ENCODE measurements at places on chromosomes 7 and 10. TPM values are rescaled to one million over a fixed set of nuclear protein-coding genes. Genes with fewer than 3 reads are reported as not detected.
A peak's percentile ranks its signal among the peaks of the same experiment; 100 is the strongest.

DNA sequence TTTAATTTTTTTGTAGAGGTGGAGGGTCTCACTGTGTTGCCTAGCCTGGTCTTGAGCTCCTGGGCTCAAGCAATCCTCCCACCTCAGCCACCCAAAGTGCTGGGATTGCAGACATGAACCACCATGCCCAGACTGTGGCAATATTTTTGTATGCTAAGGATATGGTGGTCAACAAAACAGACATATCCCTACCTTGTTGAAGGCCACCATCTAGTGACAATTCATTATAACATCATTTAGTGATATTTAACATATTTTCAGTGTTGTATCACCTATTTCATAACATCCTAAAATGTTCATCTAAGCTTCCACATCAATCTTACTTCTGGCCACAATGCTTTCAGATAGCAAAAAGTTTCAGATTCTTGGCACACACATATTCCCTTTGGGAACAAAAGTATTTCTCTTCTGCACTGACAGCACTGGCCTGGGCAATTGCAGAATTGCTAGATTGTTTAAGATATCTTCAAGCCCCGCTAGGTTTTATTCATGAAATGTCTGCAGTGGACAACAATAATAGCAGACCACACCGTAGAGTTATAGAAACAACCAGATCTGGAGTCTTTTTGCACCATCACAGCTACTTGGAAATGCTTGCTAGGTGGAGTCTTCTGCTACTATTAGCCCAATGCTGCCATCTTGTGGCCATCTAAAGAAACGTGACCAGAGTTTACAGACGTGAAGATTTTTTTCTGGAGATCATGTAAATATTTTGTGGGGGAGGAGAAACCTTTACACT, 58.4 kb downstream of the DNAJC12 start:
- H3K4me3 ChIP-seq: no peak overlapping the region
- peak; percentile 90 for DNase-seq
- no peaks in the 10 kb centered on the region for H3K36me3 ChIP-seq
- H3K27ac ChIP-seq: no peak overlapping the region
- no peaks in the 10 kb centered on the region for H3K4me1 ChIP-seq
- H3K27me3 ChIP-seq: no peaks in the 10 kb centered on the region

- H3K4me1 ChIP-seq: no peaks in the 10 kb centered on the region
- H3K27ac ChIP-seq: no peak overlapping the region
- H3K4me3 ChIP-seq: no peak overlapping the region
- no peaks in the 10 kb centered on the region for H3K27me3 ChIP-seq
- no peaks in the 10 kb centered on the region for H3K36me3 ChIP-seq
Measured at GRCh38 chr10:33556103-33556502, 221.6 kb upstream of the NRP1 start.

LRRC4 gene
- 15.1 TPM for total RNA-seq

GRCh38 chr10:110989016-110989415, 69.6 kb downstream of the SHOC2 start:
- no peak overlapping the region for H3K4me3 ChIP-seq
- no peak overlapping the region for H3K27ac ChIP-seq
- no peak for DNase-seq
- no peaks in the 10 kb centered on the region for H3K27me3 ChIP-seq
- H3K4me1 ChIP-seq: no peaks in the 10 kb centered on the region

PANK1 gene
- 51.0 TPM for total RNA-seq

DNA sequence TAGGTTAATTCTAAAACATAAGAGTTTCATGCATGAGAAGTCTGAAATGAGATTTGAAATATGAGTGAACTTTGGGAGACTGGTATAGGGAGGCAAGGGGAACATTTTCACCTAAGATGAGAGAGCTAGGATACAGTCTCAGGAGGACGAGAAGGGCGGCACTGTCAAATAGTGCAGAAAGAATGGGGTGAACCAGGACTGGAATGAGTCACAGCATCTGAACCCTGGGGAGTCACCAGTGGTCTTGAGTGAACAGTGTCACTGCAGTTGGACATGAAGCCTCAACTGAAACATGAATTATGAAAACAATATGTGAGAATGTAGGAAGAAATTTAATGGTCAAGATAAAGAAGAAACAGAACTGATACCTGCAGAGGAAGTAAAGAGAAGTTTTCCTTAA, 33.8 kb downstream of the GNG11 start:
- H3K27me3 ChIP-seq: no peaks in the 10 kb centered on the region
- no peak overlapping the region for H3K27ac ChIP-seq
- no peaks in the 10 kb centered on the region for H3K4me1 ChIP-seq
- DNase-seq: no peak

SPDYE3 gene
- total RNA-seq: not detected

CDK14 gene
- total RNA-seq: 23.5 TPM

DNA sequence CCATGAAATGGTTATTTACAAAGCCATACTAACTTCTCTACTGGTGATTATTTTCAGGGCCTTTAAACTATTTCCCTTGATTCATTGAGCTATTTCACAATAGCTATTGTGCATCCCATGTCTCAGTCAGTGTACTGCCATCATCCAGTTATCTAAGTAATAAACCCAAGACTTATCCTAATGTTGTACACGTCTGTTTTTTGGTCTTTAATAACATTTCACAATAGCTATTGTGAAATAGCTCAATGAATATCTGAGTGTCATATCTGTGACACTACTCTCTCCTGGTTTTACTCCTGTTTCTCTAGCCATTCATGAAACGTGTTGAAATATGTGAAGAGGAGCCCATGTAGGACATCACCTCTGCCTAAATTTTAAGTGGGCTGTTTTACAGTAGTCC, 36.5 kb upstream of the TMEM140 start:
- H3K36me3 ChIP-seq: no peaks in the 10 kb centered on the region
- H3K27ac ChIP-seq: no peak overlapping the region
- no peak for DNase-seq
- H3K4me1 ChIP-seq: no peaks in the 10 kb centered on the region
- H3K4me3 ChIP-seq: no peak overlapping the region

DNA sequence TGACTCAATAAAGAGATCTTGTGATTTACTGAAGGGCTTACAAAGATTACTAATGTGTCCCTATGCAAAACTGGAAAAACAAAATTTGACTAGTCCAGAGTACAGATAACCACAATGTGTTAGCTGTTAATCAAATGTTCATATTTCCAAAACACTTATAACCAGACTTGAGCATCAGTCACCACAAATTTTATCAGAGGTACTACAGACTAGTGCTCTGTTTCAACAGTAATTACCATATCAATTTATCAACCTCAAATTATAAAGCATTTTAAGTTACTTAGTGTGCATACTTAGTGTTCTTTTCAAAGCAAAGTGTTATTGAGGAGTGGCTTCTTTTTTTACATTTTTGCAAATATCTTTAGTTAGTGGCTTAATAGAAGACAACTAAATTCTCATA, 765.9 kb downstream of the GRM8 start:
- no peaks in the 10 kb centered on the region for H3K27me3 ChIP-seq
- DNase-seq: no peak
- H3K4me1 ChIP-seq: no peaks in the 10 kb centered on the region
- H3K36me3 ChIP-seq: no peaks in the 10 kb centered on the region

DNA sequence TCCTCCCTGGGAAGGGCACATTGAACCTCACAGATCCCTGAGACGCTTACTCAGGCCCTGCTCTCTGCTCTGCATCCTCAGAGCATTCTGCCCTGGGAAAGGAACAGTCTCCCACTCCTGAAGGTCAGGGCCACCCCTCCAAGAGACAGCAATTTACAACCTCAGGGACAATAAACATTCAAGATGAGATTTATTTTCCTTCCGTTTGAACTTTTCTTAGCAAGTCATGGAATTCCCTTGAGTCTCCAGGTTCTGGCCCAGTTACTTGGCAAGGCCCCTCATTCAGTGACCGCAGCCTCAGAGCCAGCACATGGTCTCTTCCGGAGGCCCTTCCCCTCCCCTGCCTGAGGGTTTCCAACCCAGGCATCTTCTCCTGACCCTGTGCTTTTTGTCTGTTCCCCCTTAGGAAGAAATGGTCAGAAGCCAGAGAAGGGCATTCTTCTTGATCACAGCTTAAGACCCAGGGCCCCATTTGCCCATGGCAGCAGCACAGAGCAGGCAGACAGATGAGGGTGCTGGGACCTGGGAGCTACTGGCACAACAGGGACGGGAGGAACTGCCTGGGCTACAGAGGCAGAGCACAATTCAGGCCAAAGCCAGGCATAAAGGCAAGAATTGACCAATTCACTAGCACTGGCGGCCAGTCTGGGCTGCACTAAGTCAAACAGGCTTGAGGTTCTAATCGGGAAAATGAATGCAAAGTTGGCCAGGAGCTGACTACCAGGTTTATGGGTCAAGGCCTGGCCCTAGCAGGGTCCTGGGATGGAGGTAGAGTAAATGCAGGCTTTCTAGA, 56.7 kb downstream of the VSTM4 start:
- H3K4me3 ChIP-seq: no peak overlapping the region
- H3K36me3 ChIP-seq: no peaks in the 10 kb centered on the region
- no peak overlapping the region for H3K27ac ChIP-seq
- no peak for DNase-seq

DNA sequence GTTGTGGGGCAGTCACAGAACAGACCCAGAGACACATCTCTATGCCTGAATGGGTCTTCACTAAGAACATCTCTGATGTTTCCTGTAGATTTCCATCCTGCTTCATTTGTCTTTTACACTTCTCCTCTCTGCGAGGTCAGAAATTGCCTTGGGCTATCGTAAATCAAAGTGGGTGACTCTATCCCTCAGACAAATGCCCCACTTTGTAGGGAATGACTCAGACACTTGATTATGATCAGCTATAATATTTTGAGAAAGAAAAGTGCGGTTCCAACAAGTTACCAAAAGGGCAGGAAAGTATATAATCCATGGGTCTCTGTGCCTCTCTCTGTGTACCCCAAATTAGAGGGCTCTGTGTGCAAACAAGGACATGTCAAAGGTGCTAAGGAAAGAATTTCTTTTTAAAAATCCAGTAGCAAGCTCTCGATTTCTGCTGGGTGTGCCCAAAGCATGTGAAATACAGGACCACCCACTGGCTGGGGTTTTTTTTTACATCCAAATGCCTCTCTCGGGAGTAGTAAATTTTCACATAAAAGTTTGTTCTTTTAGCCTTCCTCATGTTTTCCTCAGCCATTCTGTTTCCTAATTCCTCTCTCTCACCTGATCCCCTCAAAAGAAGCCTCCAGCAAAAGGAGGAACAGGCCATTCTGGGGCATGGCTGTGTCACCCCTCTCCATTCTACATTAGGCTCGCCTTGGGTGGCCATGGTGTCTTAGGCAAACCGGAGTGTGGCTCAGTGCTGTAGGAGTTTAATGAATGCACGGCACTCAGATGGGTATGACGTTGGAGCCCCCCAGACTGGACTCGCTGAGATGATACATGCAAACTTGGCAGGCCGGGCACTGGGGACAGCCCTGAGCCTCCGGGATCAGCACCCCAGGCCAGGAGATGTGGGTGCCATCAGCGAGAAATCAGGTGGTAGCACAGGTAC, 6.3 kb upstream of the OPN4 start:
- H3K4me3 ChIP-seq: no peak overlapping the region
- no peaks in the 10 kb centered on the region for H3K27me3 ChIP-seq
- H3K4me1 ChIP-seq: peaks cover 21% of the 10 kb centered on the region
- DNase-seq: no peak

DNA sequence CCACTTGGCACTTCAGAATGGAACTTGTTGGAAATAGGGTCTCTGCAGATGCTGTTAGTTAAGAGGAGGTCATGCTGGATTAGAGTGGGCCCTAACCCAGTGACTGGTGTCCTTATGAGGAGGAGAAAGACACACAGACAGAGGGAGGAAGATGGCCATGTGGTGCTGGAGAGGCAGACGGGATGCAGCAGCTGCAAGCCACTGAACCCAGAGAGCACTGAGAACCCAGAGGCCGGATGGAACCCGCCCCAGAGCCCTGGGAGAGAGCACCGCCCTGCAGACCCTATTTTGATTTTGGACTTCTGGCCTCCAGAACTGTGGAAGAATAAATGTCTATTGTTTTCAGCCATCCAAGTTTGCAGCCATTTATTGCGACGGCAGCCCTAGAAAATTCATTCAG, 58.0 kb upstream of the EBF3 start:
- H3K4me3 ChIP-seq: no peak overlapping the region
- DNase-seq: no peak
- no peaks in the 10 kb centered on the region for H3K27me3 ChIP-seq
- H3K36me3 ChIP-seq: no peaks in the 10 kb centered on the region
- H3K27ac ChIP-seq: no peak overlapping the region
- no peaks in the 10 kb centered on the region for H3K4me1 ChIP-seq

- H3K4me3 ChIP-seq: no peak overlapping the region
- H3K27me3 ChIP-seq: no peaks in the 10 kb centered on the region
- H3K4me1 ChIP-seq: peaks cover 27% of the 10 kb centered on the region
- no peak for DNase-seq
Measured at GRCh38 chr10:126243971-126244370, 144.3 kb downstream of the ADAM12 start.
